Stimulated activated CD8-positive, alpha-beta memory T cell treated with anti-CD3 and anti-CD28 coated beads, Interleukin-12 subunit alpha, Interleukin-12 subunit beta, amount 100 ng/mL, for 1 hour (primary cell): ENCODE measurements at places on chromosomes 6 and 20.

GRCh38 chr20:50654904-50655303 lies 36.4 kb downstream of the RIPOR3 start:
- no peak for DNase-seq

GRCh38 chr6:126182650-126183311 lies 157.1 kb upstream of the CENPW start:
- no peak for DNase-seq

- no peak for DNase-seq
Measured at GRCh38 chr6:87914637-87915395, 132.8 kb upstream of the SPACA1 start.

DNA sequence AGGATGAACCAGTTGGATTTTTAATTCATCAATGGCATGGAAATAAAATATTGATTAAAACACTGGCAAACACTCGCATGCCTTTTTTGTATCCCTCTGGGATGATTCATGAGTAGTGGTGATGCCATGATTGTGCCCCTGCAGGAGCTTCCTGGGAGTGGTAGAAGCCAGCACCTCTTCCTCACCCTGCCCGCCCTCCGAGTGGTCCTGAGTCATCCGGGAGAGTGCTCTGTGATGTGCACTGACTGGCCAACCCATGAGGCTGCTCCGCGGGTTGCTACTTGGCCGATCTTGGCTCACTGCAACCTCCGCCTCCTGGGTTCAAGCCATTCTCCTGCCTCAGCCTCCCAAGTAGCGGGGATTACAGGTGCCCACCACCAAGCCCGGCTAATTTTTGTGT lies 27.4 kb downstream of the GJA10 start:
- no peak for DNase-seq

DNA sequence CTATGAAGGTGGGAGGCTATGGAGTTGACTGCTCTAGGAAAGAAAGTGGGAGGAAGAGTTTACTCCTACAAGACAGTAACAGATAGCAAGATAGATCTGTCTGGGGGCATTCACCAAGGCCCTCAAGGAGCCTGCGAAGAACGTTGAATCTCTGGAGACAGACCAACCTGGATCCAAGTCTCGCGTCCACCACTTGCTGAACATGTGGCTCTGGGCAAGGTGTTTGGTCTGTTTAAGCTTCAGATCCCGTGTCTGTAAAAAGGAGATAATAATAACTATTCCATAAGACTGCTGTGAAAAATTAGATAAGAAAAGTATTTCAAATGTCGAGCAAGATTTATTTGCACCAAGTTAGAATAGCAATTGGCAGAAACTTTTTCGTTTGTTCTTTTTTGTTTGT lies 8.1 kb upstream of the EEF1A1 start:
- no peak for DNase-seq

DNA sequence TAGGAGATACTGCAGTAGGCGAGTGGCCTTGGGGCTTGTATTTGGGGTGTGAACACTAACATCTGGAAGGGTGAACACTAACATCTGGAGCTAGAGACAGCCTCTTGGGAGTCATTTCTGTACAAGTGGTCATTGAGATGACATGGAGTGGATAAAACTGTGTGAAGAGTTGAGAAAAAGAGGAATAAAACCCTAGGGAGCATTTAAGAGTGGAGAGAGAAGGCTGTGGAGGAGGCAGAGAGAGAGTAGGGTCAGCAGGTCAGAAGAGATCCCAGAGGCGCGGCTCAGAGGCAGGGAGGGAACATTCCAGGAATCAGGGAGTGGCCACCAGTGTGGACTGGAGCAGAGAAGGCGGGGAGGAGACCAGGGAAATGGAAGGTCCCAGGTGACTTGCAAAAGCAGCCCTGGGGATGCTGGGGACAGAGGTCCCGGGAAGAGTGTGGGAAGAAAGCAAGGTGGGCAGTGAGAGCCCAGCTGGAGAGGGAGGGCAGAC lies 202.0 kb upstream of the RNF24 start:
- no peak for DNase-seq

- DNase-seq = no peak
Measured at GRCh38 chr6:17278289-17279063, 2.7 kb upstream of the RBM24 start.

DNA sequence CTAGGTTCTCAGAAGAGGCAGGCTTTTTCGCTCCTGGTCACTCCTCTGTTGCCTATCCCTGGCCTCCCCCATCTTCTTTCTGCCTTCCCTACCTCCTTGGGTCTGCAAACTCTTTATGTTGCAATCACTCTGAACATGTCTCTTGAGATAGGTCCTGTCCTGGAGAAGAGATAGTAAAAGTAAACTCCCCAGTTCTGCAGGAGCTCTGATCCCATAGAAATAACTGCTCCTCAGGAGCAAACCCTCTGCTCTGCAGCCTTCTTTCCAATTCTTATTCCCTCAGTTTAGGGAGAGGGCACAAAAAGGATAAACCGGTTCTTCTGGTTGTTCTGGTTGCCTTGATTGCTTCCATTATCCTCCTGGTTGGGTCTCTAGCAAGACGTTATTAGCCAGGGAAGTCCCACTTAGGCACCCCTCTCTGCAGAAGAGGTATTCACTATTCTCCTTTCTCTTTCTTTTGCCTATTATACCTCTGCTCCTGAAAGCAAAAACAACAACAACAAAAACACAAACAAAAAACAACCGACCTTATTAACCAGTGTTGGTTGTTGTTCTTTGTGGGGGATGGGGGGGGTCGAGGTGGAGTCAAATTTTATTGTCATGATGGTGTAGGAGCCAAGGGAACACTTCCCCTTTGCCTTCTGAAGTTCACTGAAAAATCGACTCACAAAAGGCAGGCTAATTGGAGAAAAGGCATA lies 973 bp downstream of the TRIM38 start:
- DNase-seq = no peak

GRCh38 chr6:166165558-166166313 lies 1.9 kb downstream of the TBXT start:
- no peak for DNase-seq

DNA sequence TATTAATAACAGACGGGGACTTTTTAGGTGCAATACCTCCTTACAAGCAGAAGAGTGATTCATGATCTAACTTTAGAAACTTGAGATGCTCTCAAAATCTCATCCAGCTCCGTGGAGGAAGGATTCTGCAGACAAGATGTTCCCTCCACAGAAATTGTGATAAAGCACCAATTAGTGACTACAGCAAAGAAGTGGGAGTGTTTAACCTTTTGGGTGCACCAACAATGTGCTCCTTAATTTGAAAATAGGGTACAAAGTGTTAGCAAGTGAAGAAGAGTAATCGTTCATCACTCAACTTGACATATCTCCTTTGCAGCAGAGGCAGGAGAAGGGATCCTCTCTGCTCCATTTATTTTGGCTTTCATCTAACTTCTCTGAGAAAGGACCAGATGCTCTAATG lies 22.8 kb upstream of the SCP2D1 start:
- DNase-seq = no peak
